ENCODE measurements at places on chromosomes 2 and 18.

DNA sequence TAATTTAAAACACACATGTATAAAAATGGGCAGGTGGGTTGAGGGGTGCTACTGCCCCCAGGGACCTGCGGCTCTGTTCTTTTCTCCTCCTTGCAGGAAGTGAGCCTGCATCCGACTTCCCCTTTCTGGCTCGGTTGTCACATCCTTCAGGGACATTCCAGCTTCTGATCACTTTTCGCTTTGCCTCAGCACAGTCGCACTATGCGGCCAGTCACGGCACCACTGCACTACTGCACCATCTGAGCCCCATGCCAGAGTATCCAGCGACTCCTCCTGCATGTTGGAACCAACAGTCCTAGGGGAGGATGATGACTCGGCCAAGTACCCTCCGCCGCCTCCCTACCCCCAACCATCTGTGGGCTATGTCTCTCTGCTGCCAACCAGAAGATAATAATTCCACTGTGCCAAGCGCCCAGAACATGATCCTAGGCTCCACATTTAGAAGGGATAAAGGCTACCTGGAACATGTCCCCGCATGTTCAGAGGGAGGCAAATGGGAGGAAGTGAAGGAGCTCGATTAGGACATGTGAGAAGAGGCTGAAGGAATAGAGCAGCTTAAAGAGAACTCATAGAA, 17.6 kb downstream of the CDC42EP3 start:
- DNase-seq, result no peak

DNA sequence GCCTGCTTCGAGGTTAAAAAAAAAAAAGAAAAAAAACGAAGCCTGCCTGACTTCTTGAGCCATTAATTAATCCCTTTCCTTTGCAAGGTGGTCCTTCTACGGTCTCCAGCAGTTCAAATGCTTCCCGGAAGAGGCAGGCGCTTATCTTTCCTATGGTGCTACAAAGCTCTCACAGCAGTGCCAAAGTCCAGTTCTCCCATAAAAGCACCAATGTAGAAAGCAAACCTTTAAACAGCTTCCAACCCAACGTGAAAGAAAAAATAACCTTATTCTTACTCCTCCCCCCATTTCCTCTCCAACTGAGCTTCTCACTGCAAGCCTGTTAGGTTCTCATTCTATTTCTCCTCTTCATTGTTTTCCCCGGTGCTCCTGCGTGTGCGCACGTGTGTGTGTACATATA, 317.4 kb upstream of the SOX11 start:
- no peak for DNase-seq

DNA sequence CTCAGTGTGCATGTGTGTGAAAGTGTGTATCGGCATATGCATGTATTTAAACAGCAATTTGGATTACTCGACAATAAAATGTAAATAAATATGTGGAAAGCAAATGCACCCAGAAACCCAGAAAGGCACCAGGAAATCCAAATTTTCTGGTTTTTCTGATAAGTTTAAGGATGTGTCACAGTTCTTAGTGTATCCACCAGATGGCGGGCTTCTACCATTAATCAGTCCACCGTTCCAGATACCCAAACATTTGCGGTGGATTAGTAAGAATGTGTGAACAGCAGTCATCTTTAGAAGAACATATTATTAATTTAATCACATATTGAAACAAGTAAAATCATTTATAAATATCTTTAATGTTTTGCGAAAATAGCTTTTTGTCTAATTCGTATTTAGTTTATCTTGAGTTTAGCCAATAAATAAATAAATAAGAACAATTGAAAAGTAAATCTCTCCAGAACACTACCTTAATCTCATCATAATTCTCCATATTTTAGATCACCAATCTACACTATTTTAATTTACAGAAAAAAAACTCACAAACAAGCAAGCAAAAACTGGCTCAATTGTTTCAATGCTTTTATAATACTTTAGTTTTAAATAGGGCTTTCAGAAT, 298.9 kb downstream of the DSEL start:
- peak; percentile 54 for DNase-seq

- DNase-seq, result no peak
Measured at GRCh38 chr2:19046986-19047780, 311.2 kb downstream of the OSR1 start.

DNA sequence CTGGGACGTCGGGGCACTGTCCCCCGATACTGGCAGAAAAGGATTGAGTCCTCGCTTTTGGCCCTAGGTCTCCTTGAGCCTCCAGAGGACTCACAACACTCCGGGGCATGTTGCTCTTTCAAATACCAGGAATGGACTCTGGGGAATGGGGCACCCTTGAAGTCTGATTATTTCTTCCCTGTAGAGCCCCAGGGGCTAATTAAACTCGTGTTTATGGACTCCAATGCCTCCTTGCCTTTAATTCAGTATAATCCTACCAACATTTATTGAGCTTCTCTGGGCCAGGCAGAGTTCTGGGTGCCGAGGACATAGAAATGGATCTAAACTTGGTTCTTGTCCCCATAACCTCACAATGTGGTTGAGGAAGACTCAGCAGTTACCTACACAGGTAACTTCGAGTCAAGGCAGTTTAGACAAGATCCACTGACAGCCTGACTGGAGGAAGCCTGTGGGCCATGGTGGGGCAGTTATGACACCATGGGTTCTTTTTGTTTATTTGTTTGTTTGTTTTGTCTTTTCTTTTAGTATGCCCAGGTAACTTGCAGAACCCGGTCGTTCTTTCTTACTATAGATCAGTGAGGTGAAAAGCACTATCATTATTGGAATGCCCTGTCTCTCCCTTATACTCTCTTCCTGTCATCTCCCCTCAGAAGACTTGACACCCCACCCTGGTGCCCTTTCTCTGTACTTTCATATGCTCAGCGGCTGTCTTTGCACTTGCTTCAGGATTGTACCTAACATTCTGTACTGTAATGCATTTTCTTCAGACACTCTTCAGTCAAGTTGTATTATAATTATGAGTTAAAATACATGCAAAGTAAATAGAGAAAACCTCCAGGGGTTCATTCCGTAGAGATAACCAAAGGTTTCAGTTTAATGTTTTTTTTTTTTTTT, 3.2 kb downstream of the CFLAR start:
- no peak for DNase-seq

GRCh38 chr2:16638946-16639345, 26.7 kb downstream of the CYRIA start:
- no peak for DNase-seq

GRCh38 chr2:215022418-215022817, 116.0 kb downstream of the ABCA12 start:
- DNase-seq, result no peak

- DNase-seq, result no peak
Measured at GRCh38 chr2:232937278-232937906, 67.3 kb downstream of the SNORC start.

DNA sequence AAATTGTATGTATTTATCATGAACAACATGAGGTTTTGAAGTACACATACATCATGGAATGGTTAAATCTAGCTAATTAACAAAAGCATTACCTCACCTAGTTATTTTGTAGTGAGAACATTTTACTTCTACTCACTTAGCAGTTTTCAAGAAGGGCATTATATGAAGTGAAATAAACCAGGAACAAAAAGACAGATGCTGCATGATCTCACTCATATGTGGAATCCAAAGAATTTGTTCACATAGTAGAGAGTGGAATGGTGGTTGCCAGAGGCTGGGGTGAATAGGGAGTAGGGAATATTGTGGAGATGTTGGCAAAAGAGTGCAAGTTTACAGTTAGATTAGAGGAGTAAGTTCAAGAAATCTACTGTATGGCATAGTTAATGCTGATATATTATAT, 292.0 kb downstream of the ASXL3 start:
- DNase-seq, result no peak

GRCh38 chr2:120148669-120149068, 74.5 kb downstream of the TMEM185B start:
- DNase-seq, result no peak

DNA sequence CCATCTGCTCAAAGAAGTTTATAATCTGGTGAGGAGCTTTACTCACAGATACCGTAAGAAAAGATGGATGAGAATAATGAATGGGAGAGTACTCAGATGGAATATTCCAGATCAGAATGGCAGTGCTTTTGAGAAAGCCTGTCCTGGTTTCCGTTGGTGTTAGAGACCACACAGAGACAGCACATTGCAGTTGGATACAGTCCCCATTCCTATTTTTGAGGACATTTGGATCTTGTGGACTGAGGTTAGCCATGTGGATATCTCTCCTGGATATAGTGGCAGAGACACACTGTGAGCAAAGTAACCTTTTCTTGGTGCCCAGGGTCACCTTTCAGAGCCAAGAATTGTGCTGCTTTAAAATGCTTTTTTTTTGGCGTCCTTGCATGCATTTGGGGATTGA, 63.7 kb downstream of the TANC1 start:
- no peak for DNase-seq

Measured in activated T-cell treated with anti-CD3 and anti-CD28 coated beads for 24 hours (primary cell).